ENCODE measurements at places on chromosomes 2 and 18.

DNA sequence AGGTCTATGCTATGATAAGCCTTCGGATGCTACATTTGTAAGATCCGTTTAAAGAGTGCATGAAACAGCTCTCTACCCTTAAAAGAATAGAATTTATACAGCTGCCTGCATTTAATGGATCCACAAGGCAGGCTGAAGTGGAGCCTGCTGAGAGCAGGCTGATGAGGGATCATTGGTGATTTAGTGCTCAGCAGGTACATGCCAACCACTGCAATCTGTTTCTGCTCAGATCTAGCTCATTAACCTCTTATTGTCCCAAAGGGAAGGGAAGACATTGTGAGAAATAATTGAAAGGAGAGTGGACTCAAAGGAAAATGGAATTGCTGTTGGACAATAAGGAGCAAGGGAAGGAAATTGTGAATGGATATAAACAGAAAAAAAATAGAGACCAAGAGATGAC, 822.6 kb downstream of the TRIB2 start:
- DNase-seq = no peak

GRCh38 chr2:179843541-179843940, 17.9 kb downstream of the ZNF385B start:
- no peak for DNase-seq

DNA sequence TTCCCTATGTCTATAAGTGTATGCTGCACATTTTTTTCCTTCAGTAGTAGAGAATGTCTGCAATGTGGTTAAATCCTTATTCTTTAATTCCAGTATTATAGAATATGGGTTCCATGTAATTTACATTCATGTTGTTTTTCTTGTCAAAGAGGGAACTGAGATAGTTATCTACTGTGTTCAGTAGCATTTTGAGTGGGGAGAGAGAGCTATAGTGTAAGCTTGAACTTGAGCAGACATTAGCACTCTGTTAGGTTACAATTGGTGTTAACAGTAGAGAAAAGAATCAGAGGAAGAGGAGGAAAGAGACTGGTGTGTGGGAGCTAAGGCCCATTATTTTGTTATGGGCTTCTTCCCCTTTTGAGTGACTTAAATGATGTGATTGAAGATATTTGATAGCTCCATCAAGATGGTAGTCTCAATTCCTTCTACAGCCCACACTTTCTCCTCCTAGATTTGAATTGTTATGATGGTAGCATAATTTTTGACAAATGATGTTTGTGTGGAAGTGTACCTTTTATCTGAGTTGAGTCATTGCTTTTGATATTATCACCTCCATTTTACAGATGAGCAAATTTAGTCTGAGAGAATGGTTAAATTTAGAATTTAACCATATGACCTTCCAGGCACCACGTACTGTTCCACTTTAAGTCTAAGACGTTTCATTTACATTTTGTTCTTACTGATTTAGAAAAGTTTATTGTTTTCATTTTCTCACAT, 71.3 kb downstream of the FMNL2 start:
- no peak for DNase-seq

GRCh38 chr2:216448829-216449228, 36.5 kb downstream of the SMARCAL1 start:
- no peak for DNase-seq

DNA sequence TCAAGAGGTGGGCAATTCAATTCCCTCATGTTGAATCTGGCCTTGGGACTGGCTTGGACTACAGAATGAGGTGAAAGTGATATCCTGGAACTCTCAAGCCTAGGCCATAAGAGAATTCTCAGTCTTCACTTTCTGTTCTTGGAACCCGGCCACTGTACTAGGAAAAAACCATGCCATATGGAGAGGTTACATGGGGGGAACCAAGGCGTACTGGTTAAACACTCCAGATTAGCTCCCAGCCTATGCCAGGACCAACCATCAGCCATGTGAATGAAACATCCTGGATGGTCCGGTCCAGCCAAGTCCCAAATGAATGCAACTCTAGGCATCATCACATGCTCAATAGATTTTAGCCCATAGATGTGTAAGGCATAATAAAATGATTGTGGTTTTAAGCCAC, 56.4 kb downstream of the ZNF385B start:
- DNase-seq = no peak

- DNase-seq = no peak
Measured at GRCh38 chr2:189097934-189098333, 81.6 kb downstream of the COL5A2 start.

GRCh38 chr18:78757014-78757413, 222.6 kb upstream of the SALL3 start:
- no peak for DNase-seq

DNA sequence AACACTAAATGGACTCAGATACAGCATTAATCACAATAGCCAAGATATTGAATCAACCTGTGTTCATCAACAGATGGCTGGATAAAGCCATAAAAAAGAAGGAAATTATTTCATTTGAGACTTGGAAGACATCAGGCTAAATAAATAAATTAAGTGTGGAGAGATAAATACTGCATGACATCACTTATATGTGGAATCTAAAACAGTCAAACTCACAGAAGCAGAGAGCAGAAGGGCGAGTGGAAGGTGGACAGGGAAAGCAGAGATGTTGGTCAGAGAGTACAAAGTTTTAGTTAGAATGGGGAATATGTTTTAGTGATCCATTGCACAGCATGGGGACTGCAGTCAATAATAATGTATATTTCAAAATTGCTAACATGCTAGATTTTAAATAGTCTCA, 207.2 kb downstream of the VAPA start:
- no peak for DNase-seq

GRCh38 chr2:151175864-151176263, 85.8 kb downstream of the RBM43 start:
- no peak for DNase-seq

- no peak for DNase-seq
Measured at GRCh38 chr2:12212841-12213597, 466.6 kb downstream of the LPIN1 start.

GRCh38 chr2:148930046-148930775, 55.2 kb downstream of the KIF5C start:
- DNase-seq = no peak

- no peak for DNase-seq
Measured at GRCh38 chr2:110881908-110882307, 149.5 kb downstream of the ACOXL start.

GRCh38 chr2:105852066-105852465, 107.4 kb downstream of the NCK2 start:
- no peak for DNase-seq

DNA sequence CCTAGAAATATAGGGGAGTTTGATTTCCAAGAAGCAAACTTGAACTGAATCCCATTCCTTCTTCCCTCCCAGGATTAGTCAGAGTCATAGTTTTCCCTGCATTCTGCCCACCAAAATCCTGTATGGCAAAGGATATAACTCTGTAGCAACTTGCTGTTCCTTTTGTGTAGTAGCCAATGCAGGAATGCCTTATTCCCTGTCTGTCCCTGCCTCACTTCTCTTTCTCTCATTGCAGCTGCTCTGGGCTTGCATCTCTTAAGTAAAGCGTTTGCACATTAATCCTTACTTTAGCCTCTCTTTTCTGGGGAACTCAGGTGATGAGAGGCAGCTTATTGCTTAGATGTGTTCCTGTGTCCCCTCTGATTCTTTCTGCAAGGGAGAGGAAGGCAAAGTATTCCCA, 333.1 kb upstream of the VWC2L start:
- no peak for DNase-seq

- DNase-seq = no peak
Measured at GRCh38 chr2:233672886-233673285, 1.2 kb downstream of the UGT1A9 start.

DNA sequence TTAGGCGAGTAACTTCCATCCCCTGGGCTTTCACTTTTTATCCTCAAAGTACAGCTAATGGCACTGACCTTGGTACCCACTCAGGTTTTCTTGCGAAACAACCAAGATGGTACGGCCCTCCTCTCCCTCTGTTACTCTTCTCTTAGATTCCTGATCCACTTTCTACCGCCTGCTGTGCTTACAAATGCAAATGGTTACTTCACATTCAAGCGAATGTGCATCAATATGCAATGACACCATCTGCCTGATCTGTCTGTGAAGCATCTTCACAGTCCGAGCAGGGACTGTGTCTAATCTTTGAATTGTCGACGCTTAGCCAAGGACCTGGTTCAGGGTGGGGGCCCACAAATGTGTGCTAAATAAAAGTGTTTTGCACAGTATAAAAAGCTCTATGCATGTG, 112.2 kb downstream of the TRIB2 start:
- no peak for DNase-seq

GRCh38 chr2:101909760-101910159, 82.0 kb upstream of the IL1R2 start:
- no peak for DNase-seq

GRCh38 chr2:31255911-31256571, 22.1 kb downstream of the EHD3 start:
- DNase-seq = no peak

DNA sequence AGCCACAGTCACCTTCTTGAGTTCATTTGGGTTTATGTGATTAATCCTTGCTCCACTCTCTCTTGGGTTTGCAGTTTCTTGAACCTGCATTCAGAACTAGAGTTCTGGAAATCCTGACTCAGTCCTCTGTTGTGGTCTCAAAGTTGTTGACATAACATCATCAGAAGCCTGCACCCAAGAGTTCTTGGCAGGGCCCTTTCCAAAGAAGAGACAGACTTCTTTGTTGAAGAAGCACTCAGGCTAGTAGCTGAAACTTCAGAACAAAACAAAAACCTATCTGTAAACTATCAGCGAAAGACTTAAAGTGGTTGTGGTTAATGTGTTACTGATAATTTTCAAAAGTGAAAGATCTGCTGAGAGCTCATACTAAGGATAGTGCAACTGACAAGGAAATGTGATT, 120.8 kb downstream of the FAM168B start:
- DNase-seq = no peak

- no peak for DNase-seq
Measured at GRCh38 chr2:215880970-215881369, 132.4 kb downstream of the MREG start.

GRCh38 chr2:5740053-5740452, 47.9 kb downstream of the SOX11 start:
- DNase-seq = no peak

- DNase-seq = no peak
Measured at GRCh38 chr2:30708491-30709290, 98.6 kb downstream of the CAPN13 start.

DNA sequence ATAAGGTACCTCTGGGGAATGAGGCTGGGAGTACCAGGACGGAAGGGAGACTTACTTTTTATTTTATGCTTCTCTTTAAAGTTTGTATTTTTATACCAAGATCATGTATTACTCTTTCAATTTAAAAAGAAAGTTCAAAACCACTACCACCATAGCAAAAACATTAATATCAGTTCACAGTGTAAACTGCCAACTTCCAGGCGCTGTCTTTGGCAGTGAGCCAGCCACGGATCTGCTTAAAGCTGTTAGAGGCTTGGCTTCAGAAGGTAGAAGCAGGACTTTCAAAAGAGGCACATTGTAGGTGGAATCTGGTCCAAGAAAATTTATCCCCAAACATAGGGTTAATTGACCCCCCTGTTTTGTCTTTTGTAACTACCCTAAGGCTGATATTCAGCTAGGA, 74.8 kb downstream of the B3GNT2 start:
- DNase-seq = no peak

DNA sequence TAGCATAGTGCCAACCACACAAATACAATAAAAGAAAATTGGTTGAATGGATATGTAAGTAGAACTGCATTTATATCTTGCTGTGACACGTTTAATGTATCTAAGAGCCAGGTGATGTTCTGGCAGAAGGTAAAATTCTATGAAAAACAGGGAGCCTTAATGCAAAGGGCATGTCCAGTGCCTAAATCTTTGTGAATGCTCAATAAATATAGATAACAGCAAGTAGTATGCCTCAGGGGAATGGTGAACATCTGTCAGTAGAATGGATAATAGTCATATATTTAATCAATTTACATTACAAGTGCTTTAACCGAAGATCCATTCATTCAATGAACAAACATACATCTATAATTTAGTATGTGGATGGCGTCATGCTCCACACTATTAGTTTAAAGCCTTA, 43.7 kb upstream of the NYAP2 start:
- DNase-seq = no peak

Data from hypothalamus (tissue), 51 donors.